A375 (cell line): ENCODE measurements at places on chromosomes 11 and 22. TPM values are rescaled to one million over a fixed set of nuclear protein-coding genes. Genes with fewer than 3 reads are reported as not detected.

Gene APOA1
- not detected in 2 replicates for total RNA-seq

Gene SMIM35
- not detected in 2 replicates for total RNA-seq

Gene YIF1A
- total RNA-seq: 105 and 132 TPM in 2 replicates

Gene HTR3B
- not detected in 2 replicates for total RNA-seq

Gene TPBGL
- not detected in 2 replicates for total RNA-seq

Gene PPP6R3
- 100 and 116 TPM in 2 replicates for total RNA-seq

Gene SLC37A2
- total RNA-seq: 15.2 and 16.2 TPM in 2 replicates

Gene DNAJB7
- not detected in 2 replicates for total RNA-seq
